NCI-H1092 (cell line): ENCODE measurements at places on chromosomes 12 and 14.

DNA sequence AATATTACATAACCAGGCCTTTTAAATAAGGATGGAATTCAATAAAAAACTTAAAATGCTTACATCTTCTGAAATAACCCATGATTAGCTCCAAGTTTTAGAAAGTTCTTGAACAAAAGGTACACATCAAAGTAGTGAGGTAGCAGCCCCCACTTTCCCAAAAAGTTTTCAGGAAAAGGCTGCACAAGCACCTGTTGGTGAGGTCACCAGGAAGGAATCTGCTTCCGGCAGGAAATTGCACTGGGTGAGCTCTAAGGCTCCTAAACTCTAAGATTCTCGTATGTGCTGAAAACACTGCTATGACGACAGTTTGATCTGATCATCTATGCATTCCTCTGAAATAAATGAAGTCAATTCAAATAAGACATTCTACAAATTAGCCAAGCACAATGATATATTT lies 34.3 kb upstream of the TTC7B start:
- no peak for DNase-seq

- DNase-seq, result no peak
These were observed at the start of gene SDSL for GRCh38 chr12:113422030-113422885. SDSL (plus strand) TSS chr12:113422380; CDS start chr12:113427983, 5,603 bp downstream.

DNA sequence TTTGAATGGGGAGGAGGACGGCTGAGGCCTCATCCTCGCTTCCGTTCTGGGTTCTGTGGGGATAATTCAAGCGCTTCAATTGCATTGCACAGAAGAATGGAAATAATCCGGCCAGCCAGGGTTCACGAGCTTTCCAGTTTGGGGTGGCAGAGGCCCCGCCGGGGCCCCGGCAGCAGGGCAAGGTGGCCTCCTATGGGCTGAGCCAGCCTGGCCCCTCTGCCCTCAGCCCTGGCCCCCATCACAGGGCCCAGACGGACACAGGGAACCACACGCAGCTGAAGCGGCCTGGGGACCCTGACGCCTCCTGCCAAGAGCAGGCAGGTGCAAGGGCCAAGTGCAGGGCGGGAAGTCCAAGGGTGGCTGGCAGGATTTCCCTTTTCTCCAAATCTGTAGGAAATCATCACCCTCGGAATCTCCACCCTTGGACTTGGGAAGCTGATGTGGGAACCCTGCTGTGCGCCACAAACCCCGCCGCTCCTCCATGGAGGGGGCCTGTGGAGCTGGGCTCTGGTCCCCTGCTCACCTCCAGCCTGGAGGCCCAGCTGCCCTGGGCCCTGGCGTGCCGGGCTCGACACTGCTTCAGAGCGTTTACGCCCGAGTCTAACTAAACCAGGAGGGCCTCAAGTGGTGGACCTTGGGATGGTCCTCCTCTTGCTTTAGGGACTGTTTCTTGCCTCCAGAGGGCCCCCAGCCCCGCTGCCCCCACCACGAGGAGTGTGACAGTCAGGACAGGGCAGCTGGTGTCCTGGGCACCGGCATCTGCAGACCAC lies 78.4 kb downstream of the MOK start:
- DNase-seq, result no peak

- DNase-seq, result no peak
These were observed 32.0 kb downstream of the PTPN11 start for GRCh38 chr12:112450725-112451124.

DNA sequence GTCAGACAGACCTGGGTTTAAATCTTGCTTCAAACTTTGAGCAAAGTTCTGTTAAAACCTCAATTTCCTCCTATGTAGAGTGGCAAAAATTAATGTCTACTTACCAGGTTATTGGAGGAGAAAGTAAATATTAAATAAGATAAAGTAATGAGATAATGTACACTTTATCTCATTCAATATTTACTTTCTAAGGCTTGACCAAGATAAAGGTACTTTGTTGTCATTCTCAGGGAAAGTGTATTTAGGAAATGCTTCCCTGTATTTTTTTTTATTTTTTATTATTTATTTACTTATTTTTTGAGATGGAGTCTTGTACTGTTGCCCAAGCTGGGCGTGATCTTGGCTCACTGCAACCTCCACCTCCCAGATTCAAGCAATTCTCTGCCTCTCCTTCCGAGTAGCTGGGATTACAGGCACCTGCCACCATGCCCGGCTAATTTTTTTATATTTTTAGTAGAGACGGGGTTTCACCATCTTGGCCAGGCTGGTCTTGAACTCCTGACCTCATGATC lies 4.7 kb downstream of the FAM161B start:
- DNase-seq, result no peak

- no peak for DNase-seq
These were observed 5.5 kb upstream of the KCNH3 start for GRCh38 chr12:49533331-49533730.

- DNase-seq, result no peak
These were observed 27.1 kb downstream of the SLC11A2 start for GRCh38 chr12:50999093-50999492.

DNA sequence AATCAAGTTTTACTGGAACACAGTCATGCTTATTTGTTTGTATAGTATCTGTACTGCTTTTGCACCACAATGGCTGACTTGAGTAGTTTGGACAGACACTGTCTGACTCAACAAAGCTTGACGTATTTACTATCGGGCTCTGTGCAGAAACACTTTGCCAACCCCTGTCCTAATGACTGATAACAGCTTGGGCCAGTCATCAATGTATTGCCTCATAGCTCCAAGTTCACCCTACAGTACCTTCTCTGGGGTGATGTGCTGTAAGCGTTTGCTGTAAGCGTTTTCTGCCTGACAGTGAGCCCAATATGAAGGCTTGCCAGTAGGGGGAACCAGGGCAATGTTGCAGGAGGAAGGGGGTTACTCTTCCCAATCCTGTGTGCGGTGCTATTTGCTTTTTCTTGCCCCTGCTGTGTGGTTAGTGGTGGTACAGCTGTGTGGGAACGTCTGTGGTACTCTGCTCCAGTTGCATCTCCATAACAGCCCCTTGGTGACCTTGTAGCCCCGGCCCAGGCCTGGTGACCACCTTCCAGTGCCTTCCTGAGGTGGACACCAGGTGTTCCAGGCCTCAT lies 5.4 kb upstream of the CCDC177 start:
- peak; percentile 43 for DNase-seq

GRCh38 chr12:106690569-106691305 lies 83.7 kb upstream of the RIC8B start:
- no peak for DNase-seq

- DNase-seq, result no peak
These were observed 208.9 kb upstream of the MYL2 start for GRCh38 chr12:111129149-111129767.

- DNase-seq, result no peak
These were observed 79.6 kb downstream of the RPL10L start for GRCh38 chr14:46571970-46572369.

- no peak for DNase-seq
These were observed 37.1 kb downstream of the ZC3H14 start for GRCh38 chr14:88599761-88600439.

GRCh38 chr12:114995891-114996290 lies 311.9 kb upstream of the TBX3 start:
- no peak for DNase-seq

DNA sequence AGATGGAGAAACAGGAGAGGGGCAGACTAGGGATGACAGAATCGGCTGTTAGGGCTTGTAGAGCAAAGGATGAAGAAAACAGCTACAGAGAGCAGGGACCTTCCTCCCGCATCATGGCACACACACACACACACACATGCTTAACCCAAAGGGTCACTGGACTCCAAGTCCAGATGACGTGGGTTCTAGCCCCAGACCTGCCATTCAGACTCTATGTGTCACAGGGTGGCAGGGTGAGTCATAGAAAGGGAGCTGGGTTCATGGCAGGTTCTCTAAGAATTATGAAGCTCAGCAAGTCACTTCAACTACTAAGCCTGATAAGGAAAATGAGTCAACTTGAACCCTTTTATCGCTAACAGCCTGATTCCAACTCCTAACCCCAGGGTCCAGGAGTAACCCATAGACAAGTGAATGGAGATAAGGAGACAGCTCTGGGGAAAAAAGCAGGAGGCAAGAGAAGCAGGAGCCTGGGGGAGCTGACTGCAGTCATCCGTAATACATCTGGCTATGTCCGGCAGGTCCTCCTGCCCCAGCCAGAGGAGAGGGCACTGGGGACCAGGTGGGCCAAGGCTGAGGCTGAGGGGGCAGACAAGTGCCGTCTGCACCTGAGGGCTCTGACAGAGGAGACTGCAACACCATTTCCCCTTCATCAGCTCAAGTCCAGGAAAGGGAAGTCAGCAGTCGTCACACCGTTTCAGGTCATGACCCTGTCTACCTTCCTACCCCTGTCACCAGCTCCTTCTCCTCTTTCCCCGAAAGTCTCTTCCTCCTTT lies 3.6 kb upstream of the TNFRSF1A start:
- no peak for DNase-seq

DNA sequence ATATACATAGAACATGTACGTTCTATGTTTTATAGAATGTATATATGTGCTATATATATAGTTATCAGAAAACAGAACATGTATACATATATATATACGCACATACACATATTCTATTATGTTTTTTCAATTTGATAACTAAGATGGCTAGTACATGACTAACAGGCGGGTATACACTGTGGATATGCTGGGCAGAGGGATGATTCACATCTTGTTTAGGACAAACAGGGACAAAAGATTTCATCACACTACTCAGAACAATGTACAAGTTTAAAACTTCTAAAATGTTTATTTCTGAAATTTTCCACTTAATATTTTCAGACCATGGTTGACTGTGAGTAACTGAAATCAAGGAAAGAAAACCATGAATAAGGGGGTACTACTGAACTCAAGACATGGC lies 17.4 kb downstream of the TIMELESS start:
- no peak for DNase-seq

GRCh38 chr14:75222208-75222701 lies 45.8 kb upstream of the TMED10 start:
- DNase-seq, result no peak

DNA sequence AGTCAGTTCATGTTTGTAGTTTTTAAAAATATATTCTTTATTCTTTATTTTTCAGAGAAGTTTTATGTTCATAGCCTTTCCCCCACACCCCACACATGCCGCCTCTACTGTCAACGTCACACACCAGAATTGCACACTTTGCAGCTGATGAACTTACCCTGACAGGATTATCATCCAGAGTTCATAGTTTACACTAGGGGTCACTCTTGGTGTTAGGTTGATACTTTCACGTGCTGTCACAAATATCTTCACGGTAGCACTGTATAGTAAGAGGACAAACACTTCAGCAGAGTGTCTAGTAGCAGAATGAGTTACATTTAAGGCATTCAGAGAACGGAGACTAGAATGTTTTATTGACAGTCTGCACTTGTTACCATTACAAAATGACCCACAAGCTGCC lies 5.1 kb downstream of the DPPA3 start:
- DNase-seq, result no peak

GRCh38 chr12:129550353-129550752 lies 353.5 kb downstream of the TMEM132D start:
- peak; percentile 95 for DNase-seq

- peak; percentile 62 for DNase-seq
These were observed 13.0 kb upstream of the NUDT14 start for GRCh38 chr14:105193916-105194782.

GRCh38 chr14:52352061-52352491 lies 38.0 kb downstream of the PTGER2 start:
- no peak for DNase-seq

DNA sequence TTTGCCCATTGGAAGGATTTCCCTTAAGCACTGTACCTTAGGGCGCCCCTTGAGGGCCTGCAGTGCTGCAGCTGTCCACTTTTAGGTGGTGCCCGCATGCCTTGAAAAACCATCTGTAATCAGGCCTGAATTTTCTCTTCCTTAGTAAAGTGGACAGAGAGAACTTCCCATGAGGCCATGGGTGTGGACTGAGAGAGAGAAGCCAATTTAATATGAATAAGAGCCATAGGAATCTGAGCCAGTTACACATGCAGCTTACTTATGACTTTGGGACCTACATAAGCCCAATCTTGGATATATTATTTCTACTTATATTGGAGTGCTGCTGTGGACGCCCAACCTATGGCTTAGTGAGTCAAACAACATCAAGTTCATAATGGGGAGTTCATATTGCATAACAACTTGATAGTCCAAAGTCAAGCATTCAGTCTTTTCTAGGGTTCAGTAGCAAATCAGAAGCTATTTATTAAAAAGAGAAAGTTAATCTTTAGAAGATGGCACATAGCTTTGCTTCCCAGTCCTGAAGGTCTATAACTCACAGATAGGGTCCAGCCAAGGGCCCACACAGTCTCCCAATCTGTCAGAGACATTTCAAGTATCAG lies 11.1 kb upstream of the ETV6 start:
- no peak for DNase-seq

GRCh38 chr12:96242597-96242996 lies 48.4 kb downstream of the ELK3 start:
- no peak for DNase-seq

DNA sequence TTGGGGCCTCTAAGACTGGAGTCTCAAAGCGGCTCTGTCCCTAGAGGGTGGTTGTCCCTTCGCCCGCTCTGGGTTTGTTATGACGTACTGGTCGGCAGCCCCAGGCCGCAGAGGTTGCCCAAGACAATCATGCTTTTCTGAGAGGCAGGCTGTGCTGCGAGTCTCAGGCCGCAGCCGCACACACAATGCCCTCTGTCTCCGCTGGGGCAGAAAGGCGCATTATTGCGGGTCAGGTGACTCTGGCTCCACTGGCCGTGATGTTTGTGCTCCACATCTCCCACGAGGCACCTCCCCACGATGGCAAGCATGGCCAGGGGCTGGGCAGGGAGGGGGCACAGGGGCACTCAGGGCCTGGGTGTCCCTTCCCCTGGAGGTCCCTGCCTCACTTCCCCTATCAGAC lies 21.0 kb upstream of the PLEKHG3 start:
- no peak for DNase-seq

DNA sequence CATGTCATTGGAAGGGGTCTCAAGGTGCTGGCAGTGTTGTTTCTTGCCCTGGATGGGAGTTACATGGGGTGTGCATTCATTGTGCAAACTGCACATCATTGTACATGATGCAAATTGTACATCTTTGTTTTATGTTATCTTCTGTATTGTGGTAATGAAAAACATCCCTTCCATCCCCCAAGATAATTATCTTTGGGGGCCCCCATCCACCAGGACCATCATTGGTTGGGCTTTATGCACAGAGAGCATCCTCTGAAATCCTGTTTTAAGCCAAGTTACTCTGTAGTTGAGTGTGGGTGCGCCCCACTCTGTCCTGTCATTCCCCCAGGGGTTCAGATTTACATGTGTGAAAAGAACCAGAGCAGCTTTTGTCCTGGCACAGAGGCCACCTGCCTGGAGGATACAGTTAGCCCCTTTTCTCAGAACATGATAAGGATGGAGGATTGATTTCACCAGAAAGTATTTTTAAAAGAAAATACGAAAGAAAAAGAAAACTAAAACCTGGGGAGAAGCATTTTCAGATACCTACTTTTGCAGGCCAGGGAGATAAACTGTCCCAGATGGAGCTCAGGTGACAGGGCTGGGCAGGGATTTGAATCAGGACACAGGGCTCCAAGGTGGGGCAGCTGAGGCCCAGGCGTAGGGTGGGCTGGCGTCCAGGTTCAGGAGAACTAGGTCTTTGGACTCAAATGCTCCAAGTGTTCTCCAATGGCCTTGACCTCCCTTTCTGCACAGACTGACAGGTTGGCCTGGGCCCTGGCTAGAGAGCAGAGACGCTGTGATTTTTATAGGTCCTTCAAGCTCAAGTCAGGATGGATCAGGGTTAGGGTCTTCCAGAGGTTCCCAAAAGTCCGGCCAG lies 17.2 kb downstream of the WSCD2 start:
- DNase-seq, result no peak

- no peak for DNase-seq
These were observed 2.0 kb downstream of the ANO4 start for GRCh38 chr12:100796621-100797020.
